BJ (cell line): ENCODE measurements at places on chromosomes 7 and 10.
A peak's percentile ranks its signal among the peaks of the same experiment; 100 is the strongest.

- no peak for DNase-seq
Measured at GRCh38 chr10:121669028-121669374, 70.8 kb upstream of the FGFR2 start.

DNA sequence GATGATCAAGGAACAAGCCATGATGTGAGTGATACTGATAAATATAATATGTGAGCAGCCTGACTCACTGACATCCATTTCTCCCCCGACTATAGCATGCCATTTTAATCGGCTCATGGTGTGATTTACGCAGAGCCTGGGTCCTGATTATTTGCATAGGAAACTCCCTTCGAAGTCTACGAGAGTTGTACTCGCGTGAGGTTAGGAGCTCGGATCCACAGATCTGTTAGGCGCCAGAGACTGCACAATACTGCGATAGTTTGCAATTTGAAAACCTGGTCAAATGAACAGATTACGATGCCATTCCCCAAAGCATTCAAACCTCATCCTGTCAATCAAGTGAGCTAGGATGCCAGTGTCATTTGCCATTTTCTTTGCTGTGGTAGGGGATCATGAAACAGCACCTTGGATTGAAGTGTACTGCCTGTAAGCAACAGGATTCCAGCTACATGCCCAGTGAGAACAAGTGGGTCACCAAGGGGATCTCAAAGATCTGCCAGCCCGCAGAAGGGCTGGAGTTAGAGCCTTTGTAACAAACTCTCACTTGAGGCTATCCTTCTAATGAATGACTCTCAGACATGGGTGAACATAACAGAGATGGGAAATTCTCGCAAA lies 158.3 kb downstream of the FRMD4A start:
- DNase-seq: no peak

GRCh38 chr7:17084166-17084475 lies 202.3 kb upstream of the AGR3 start:
- DNase-seq: no peak

GRCh38 chr7:17732083-17732482 lies 208.2 kb downstream of the SNX13 start:
- no peak for DNase-seq

GRCh38 chr10:105149371-105149891 lies 508.3 kb downstream of the SORCS3 start:
- peak; percentile 11 for DNase-seq

- no peak for DNase-seq
Measured at GRCh38 chr10:111748184-111748583, 435.4 kb downstream of the GPAM start.

- no peak for DNase-seq
Measured at GRCh38 chr7:121276313-121276712, 52.5 kb upstream of the WNT16 start.

- no peak for DNase-seq
Measured at GRCh38 chr10:126104767-126105166, 208.4 kb downstream of the FANK1 start.

DNA sequence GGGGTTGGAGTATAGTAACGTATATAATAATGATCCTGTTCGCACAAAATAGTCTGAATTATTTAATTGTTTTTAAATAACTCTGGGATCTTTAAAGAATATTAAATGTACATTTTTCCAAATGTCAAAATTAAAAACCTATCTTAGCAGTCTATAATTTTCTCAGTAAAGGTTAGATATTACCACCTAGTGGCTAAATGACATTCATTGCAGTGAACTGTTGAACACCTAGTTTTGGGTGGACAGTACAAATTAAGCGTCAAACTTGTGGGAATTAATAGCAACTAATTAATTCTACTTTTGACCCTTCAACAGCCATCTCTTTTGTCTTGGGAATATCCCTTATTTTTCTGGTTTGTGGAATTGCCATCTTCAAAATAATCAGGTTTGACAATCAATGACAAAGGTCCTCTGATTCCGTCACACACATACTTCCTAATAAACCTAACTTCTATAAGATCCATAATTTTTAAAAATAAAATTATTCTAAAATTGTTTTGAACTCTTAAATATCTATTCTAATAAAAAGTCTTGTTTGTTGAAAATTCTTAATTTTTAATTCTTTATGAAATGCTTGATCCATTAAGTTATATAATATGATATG lies 165.7 kb downstream of the SEMA3D start:
- no peak for DNase-seq

DNA sequence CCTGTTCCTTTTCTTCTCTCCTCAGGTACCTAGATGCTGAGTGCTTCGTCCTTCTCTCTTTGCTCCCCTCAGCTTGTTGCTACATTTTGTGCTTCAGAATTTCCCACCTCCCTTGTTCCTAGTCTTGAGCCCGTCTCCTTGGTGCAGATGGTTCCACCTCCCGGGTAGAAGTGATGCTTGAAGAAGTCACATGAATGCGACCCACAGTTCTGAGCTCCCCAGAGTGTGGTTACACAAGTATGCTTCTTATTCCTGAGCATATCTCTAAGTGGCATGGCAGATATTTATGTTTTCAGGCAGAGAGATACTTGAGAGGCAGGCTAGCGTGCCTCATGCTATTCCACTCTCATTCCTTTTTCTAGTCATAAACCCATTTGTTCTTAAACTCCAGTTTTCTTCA lies 34.0 kb downstream of the INPP5F start:
- no peak for DNase-seq

DNA sequence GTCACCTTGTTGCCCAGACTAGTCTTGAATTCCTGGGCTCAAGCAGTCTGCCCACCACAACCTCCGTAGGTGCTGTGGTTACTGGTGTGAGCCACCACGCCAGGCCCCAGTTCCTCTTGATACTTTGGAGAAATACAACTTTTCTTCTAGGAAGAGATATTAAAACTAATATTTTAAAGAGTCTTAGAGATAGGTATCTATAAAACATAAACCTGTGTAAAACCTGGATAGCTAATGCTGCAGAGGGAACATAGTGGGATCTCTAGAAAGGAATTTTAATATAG lies 4.8 kb upstream of the GDI2 start:
- DNase-seq: no peak

DNA sequence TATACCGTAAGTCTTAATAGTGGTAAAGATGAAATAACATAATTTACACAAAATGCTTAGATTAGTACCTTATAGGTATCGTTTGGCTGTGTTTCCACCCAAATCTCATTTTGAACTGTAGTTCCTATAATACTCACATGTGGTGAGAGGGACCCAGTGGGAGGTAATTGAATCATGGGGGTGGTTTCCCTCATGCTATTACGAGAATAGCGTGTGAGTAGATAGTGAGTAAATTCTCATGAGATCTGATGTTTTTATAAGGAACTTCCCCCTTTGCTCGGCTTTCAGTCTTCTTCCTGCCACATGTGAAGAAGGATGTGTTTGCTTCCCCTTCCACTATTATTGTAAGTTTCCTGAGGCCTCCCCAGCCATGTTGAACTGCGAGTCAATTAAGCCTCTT lies 426.3 kb upstream of the POT1 start:
- DNase-seq: no peak

DNA sequence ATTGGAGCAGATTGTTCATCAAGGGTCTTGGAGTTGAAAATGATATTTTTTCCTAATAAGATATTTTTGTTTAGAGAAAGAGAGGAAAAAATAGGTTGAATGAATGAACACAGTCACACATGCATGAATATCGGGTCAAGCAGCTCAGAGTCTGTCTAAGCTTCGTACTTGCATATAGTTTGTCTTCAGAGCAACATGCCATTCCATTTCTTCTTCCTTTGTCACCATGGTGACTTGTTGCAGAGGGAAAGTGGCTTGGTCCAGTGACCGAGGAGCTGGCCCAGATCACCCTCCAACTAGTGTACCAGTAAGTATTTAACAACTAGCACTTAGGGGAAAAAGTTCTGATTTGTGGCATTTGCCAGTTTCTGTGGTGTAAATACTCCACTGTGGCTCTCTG lies 232.1 kb downstream of the TCF7L2 start:
- DNase-seq: no peak

- no peak for DNase-seq
Measured at GRCh38 chr10:60252688-60253087, 137.0 kb downstream of the ANK3 start.

- no peak for DNase-seq
Measured at GRCh38 chr7:151595702-151596350, 76.1 kb upstream of the RHEB start.

- no peak for DNase-seq
Measured at GRCh38 chr10:95254629-95255028, 36.2 kb downstream of the PDLIM1 start.

- DNase-seq: no peak
Measured at GRCh38 chr10:69896606-69897231, 95.0 kb downstream of the COL13A1 start.

DNA sequence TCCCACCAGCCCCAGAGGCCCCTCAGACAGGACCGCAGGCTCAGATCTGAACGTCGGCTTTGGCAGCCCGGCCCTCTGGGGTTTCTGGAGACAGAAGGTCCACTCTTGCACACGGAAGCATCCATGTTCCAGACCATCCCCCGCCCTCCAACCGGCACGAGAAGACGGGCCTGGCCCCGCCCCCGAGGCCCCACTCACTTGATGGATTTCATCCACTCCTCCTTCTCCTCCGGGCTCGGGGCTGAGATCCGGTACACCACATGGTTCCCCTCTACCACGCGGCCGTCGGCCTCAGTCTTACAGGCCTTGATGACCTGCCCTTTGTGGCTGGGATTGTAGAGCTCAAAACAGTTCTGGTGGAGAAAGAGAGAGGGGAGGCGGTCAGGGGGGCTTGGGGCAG lies 107.3 kb downstream of the CYTH3 start:
- DNase-seq: no peak

GRCh38 chr10:2425320-2425719 lies 642.0 kb upstream of the PFKP start:
- DNase-seq: no peak

GRCh38 chr7:123522066-123522465 lies 12.3 kb downstream of the IQUB start:
- DNase-seq: no peak

GRCh38 chr7:273327-273726 lies 16.6 kb upstream of the FOXL3 start:
- no peak for DNase-seq

DNA sequence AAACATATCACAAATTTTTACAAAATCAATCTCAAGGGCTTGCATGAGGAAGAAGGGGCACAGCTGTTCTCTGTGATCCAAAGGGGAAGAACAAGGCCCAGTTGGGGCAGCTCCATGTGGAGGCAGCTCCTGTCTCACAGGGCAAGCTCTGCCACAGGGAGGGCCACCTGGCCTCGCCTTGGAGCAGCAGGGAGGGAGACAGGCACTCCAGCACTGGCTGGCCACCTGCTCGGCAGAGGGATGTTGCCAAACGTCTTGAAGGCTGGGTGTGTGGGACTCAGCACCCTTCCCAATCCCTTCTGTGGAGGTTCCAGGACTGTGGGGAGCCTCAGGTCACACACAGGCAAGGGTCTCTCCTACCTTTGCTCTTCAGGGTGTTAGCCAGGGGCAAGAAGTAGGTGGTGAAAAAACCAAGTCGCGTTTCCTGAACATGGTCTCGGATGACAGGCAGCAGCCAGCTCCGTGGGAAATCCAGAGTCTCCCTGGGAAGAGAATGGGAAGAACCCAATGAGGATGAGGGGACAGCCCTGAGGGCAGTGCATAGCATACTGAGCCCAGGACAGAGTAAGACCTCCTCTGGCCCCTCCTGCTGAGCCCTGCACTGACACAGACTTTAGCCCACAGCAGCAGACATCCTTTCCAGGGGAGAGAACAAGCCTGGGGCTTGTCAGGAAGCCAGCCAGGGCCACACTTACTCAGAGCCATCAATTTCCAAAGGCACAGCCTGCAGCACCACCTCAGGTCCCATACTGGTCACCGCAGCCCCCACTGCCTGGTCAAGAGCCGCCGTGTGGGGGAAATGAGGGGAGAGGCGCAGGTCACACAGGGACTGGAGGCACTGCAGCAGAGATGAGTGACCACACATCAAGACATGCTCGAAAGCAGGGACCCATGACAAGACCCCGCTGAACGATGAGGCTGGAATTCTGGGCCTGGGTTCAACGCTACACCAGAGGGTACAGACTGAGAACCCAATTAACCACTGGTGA lies 21.9 kb downstream of the RRP12 start:
- DNase-seq: no peak
